ENCODE measurements at places on chromosomes 2 and 18. TPM values are rescaled to one million over a fixed set of nuclear protein-coding genes. Genes with fewer than 3 reads are reported as not detected.

The MYO5B gene
- total RNA-seq: 9.3 TPM

- DNase-seq: no peak
These were observed 85.9 kb upstream of the RTN4 start for GRCh38 chr2:55136138-55136541.

The LTBP1 gene
- 28.5 TPM for total RNA-seq

DNA sequence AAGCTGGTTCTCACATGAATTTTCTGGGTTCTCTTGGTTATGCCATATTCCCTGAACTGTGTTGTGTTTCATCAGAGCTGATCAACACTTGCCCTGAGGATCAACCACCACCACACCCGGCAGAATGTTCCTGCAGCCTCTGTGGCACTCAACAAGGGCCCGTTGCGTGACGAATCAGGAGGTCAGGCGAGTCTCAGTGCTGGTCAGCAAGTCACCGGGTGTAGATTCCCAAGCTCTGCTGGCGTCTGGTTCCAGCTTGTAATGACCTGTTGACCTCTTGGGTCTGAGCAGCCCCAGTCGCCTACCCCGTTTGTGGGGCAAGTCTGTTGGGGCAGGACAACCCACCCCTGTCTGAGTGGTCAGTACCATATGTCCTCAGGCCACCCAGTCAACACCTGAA, 46.0 kb downstream of the ADCY3 start:
- no peak for DNase-seq

DNA sequence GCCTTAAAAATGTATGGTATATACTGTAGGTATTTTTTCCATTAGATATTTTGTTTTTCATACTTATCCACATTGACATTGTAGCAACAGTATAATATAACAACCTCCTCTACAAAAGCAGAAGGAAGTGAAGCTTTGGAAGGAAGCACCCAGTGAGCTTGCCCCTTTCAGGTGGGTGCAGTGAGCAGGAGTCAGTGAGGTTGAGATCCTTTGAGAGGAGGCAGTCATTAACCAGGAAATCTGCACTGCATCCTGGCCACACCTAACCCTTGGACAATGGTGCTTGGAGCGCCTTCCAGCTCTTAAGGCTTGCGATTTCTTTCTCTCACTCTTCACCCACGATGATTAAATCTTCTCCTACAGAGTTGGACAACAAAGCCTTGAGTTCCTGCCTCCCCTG, 13.9 kb downstream of the IL37 start:
- no peak for DNase-seq

DNA sequence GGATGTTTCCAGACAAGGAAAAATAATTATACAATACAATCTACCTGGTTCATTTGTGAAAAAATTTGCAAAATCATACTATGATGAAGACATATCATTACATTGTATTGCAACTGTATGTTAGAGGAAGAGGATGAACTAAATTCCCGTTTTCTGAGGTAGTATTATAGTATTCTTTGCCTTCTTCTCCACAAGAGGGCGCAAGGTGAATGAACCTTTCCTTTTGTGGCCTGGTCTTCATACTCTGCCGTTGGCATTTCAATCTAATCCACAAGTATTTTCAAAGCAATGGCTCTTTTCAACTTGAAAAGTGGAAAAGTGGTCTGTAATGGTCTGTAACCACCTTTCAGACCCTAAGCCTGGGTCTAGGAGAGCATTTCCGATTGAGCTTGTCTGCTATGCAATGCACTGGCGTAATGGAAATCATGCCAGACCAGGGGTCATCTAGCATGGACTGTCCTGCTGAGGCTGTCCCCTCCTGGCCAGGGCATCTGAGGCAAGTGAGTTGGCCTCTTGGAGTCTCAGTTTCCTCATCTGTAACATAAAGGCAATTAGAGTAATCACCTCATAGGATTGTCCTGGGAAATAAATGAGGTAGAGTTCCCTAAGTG, 30.8 kb upstream of the ZNF396 start:
- no peak for DNase-seq

DNA sequence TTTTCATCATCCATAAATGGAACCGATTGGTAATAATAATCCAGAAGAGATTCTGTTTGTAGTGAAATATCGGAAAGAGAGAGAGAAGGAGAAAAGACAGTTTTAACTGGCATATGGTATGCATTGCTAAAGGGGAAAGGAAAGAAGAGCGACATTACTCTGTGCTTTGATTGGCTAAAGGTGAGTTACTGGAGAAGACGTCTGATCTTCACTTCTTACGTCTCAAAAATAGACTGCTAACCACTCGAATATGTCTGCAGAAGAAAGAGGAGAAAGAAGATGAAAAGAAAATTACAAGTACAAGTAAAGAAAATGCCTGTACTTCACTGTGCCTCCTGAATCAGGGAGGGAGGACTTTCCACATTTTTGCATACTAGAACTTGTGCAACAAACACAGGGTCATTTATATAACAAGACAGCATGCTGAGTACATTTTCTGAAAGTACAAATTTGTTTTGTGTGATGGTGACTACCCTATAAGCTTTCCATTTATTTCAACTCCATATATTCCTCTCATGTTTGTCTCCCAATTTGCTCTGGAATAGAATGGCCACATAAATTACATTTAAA, 787.2 kb downstream of the RNF144A start:
- no peak for DNase-seq

The CROCC2 gene
- total RNA-seq: not detected

- DNase-seq: no peak
These were observed 343 bp upstream of the CD302 start for GRCh38 chr2:159798376-159798725.

The SPRED2 gene
- 23.5 TPM for total RNA-seq

The TRAF3IP1 gene
- total RNA-seq: 16.4 TPM

DNA sequence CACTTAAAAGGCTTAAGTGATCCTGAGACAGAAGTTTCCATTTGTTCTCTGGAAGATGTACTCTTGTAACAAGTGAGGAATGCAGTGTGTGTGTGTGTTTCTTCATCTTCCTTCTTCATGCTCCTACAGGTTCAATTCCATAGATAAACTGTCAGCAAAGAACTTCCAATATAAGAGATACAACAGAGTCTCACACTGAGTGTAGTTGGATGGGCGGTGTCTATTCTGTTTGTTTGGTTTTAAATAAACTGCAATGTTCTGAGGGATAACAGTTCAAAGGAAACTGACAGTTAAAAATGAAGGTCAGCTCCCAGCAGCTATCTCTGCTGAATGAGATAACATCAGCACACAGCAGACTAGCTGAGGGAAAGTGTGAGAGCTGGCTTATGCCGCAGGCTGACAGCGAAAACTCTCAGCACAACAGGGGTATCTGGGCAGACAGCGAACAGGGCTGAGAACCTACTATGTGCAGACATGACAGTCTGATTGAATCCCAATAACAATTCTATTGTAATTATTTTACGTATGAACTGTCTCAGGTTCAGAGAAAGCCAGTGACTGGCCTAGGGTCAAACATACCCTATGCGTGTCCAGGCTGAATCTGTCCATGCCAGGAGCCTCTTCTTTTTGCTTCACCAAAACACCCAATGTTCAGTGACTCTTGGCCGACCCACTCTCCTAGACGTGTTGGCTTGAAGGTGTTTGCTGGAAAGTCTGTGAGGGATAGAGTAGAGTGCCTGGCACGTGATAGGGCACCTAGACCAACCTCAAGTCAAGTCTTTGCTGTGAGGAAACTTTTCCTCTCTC, 201.9 kb upstream of the TRIB2 start:
- DNase-seq: no peak

GRCh38 chr18:62788876-62789275, 73.5 kb downstream of the PHLPP1 start:
- DNase-seq: no peak

DNA sequence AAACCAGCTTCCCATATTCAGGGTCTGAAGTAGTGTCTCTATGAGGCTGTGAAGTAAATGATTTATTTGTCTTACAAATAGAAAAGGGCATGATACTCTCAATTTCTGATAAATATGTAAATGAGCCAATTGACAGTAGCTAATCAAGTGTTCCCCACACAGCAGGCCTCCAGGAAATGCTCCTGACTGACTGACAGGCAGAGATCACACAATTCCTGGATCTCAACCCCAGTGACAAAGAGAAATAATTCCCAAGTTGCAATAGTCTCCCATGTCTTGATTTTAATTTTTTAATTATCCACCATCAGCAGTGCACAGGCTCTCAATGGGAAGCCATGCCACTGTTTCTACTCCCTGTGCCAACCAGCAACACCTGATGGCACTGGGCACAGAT, 390.4 kb downstream of the SOX11 start:
- no peak for DNase-seq

DNA sequence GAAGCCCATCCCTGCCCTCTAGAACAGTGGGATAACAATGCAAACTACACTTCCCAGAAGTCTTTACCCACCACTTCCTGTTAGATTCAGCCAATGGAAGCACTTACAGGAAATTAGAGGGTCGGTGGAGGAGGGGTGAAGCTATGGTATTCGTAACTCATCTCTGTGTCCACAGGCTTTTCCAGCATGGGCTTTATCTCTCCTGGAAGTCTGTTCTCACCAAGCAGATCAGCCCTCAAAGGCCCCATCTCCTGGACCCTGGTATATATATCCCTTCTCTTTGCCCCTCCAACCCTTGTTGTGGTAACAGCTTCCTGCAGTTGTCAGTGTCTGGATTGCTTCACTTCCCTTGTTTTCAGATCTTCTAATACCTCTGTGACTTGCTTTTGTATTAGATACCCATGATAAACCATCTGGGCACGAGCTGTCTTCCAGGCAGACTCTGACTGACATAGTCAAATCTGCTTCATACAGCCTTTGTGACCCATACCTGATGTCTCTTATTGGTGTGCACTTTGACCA, 475.0 kb upstream of the POU3F3 start:
- peak; percentile 58 for DNase-seq

The CHRND gene
- not detected for total RNA-seq

The PRKAG3 gene
- not detected for total RNA-seq

DNA sequence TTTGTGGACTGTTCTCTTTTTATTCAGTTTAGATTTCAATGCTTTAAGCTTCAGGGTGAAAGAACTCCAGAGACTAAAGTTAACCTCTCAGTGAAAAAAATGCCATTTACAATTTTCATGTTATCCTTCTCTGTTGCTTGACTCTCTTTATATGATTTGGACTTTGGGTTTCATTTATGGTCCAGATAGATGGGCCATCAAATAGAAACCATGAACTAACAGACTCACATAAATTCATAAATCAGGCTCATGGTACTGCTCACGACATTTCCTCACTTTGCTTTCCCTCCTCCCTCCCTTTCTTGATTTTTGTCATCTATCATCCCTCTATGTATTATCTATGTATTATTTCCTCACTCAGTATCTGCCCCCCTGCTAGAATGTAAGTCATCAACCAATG, 10.0 kb downstream of the FAM110C start:
- DNase-seq: no peak

The ABCB11 gene
- not detected for total RNA-seq

GRCh38 chr2:145404690-145405089, 884.8 kb upstream of the ZEB2 start:
- no peak for DNase-seq

The GYPC gene
- total RNA-seq: 14.0 TPM

- DNase-seq: no peak
These were observed 168.0 kb downstream of the LPIN1 start for GRCh38 chr2:11914455-11914854.

DNA sequence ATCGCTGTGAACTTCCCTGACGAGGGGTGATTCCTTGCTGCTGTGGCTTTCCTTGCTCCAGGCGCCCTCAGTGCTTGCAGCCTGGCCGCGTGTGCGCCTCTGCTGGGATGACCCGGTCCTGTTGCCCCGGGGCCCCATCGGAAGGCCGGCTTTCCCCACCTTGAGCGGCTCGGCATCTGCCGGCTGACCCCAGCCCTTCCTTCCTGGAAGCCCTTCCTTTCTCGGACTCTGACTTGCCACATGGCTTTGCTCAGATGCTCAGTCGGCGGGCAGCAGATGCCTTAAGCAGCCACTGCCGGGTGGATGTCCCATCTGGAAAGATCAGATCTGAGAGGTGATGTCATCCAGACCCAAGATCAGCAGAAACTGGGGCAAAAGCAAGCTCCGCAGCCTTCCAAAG, 100.5 kb upstream of the ODC1 start:
- DNase-seq: peak; percentile 65

DNA sequence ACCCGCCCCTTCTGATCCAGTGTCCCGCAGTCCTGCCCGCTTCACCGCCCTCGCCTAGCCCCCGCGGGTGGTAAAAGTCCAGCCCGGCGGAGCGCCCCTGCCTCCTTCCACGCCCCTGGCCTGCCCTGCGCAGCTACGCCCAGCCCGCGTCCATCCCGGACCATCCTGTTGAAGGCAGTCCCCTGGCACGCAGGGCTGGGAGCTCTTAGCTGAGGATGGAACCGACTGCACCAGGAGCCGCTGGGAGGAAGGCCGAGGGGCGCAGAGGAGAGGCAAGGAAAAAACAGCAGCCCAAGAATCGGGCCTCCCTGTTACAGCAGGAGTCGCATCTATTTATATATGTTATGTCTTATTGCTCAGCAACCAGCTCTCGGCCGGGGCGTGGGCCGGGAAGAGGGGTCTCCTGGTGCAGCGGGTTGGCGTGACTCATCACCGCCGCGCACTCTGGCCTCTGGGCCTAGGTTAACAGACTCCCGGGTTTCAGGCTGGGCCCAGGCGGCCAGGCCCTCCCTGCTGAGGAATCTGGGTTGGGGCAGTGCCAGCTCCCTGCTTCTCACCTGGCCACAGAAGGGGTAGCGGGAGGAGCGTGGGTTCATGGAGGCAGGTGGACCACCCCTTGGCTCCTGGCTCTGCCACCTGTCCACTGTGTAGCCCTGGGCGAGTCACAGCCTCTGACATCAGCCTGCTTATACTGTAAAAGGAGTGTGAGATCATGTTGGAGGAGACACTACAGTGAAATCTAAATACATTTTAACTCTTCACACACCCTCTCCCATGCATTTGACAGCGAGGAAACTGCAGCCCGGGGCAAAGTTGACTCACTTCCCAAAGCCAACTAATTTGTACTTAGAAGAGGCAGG, 13.4 kb upstream of the MAP3K2 start:
- DNase-seq: peak; percentile 52

DNA sequence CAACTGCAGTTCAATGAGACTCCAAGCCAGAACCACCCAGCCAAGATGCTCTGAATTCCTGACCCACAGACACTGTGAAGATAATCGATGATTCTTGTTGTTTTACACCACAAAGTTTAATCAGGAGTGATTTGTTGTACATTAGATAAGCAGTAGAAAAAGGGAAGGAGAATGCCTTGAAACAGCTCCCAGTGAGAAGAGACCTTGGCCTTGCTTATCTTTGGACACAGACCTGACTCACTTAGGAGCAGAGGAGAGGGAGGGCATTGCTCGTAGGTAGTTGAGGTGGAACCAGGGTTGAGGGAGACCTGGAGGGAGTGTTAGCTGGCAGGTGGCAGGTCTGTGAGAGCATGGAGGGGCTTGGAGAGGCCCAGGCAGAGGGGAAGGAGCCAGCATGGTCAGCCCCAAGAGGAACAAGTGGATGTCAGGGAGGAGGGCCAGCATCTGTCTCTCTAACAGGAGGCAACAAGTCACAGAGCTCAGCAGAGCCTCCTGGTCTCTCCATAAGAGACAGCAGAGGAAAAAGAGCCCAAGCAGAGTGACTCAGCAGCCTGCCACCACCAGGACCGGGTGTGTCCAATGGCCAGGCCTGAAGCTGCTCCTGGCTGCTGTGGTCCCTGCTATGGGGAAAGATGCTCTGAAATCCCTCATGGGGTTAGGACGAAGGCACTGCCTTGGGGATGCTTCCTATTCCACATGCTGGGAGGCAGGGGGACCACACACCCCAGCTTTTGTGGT, 161.6 kb upstream of the CAPN13 start:
- no peak for DNase-seq
